Activated CD8-positive, alpha-beta memory T cell treated with anti-CD3 and anti-CD28 coated beads, Interleukin-2, amount 50 U/mL, for 4 hours (primary cell): ENCODE measurements at places on chromosomes 5 and 9.

- no peak for DNase-seq
Observed at GRCh38 chr5:168218746-168219145, 72.7 kb upstream of the WWC1 start.

DNA sequence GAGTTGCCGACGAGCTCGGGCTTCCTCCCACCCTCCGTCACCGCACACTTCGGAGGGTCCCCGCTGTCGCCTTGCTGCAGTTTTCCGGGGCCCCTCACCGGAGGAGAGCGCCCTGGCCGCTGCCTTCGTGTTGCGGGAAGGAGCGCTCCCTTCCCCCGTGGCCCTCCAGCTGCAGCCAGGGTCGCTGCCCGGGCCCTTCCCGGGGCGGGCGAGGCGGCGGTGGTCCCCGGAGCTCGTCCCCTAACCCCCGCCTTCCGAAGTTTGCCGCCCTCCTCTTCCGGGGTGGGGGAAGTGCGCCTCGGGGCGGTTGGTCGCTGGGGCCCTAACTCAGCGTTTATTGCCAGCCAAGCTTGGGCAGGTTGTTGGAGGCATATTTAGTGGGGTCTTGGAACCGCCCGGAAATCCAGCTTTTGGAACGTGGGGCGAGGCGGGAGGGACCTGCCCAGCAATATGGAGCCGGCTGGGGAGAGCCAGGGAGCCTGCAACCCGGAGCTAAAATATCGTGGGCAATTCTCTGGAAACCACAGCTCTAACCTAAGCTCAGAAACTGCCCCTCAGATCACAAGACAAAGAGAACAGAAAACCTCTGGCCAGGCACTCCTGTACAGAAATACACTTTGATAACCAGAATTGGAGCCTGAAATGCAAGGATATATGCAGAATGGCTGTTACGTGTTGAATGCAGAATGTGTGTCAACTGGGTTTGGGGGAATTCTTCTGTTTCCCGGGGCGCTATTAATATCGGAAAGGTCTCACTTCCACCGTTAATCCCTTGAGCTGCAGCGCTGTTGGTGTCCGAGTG lies 890 bp downstream of the PIK3R1 start:
- DNase-seq: peak; percentile 60

DNA sequence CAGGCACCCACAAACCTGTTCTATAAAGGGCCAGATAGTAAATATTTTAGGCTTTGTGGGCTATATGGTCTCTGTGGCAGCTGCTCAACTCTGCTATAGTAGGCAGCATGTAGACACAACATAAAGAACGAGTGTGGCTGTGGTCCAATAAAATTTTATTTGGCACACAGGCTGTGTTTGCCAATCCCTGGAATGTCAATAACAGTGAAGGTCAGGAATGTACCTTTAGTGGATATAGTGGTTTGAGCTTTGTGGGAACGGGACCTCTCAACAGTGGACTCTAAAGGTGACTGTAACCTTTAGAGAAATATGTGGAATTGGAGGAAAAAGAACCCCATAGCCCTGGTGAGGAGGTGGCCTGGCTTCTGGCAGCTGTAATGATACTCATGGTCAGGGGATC lies 145.2 kb downstream of the MAST4 start:
- no peak for DNase-seq

DNA sequence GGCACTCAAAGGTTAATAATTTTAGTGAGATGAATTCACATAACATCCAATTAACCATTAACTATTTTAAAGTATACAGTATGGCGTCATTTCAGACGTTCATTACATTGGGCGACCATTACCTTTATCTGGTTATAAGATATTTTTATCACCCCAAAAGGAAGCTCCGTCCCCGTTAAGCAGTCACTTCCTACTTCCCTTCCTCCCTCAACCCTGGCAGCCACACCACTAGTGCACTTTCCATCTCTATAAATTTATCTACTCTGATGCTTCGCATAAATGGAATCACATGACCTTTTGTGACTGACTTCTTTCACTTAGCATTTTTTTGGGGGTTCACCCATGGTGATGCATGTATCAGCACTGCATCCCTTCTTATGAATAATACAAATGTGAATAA lies 168.3 kb upstream of the PUM3 start:
- DNase-seq: no peak

GRCh38 chr5:73197637-73198257 lies 24.8 kb downstream of the TMEM174 start:
- DNase-seq: no peak

- no peak for DNase-seq
Observed at GRCh38 chr9:74861071-74861470, 26.6 kb downstream of the TRPM6 start.

DNA sequence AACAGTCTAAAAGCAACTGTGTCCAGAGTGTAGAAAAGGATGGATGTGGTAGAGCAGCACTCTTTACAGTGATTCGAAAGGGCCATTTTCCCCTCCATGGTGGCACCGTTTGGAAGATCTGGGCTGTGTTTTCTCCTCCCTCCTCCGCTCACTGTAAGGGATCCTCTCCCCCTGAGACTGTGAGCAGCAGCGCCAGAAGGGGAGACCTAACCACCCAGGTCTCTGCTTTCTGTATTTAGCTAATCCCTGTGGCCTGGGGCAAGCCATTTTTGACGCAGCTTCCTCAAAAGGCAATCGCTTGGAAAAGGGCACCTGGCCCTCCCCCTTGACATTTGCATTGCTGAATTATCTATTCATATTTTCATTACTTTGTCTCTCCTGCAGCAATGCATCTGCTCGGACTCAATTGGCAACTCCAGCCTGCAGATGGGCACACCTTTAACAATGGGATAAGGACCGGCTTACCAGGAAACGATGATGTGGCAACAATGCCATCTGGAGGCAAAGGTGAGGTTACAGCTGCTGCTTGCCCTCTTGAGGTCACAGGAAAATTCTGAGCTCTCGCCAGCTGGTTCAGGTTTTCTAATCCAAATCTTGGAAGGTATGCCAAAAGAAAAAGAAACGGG lies 244.3 kb upstream of the WWC1 start:
- DNase-seq: no peak
